Pancreas (tissue), 10 donors: ENCODE measurements at places on chromosomes 4 and X.

DNA sequence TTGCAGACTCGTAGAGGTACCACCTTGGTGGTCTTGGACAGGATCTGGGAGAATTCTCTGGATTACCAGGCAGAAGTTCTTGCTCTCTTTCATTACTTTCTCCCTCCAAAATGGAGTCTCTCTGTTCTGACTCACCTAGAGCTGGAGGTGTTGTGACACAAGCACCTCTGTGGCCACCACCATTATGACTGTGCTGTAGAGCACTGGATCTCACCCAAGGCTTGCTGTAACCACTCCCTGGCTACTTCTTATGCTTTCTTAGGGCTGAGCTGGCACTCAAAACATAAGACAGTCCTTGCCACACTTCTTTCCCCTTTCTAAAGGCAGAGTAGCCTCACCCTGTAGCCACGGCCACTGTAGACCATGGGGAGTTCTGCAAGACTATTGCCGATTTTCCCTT is 296.6 kb upstream of the DIPK2B start:
- H3K27ac ChIP-seq: no peak overlapping the region
- H3K27me3 ChIP-seq: no peaks in the 10 kb centered on the region
- no peaks in the 10 kb centered on the region for H3K4me1 ChIP-seq
- DNase-seq: no peak
- H3K4me3 ChIP-seq: no peak overlapping the region

DNA sequence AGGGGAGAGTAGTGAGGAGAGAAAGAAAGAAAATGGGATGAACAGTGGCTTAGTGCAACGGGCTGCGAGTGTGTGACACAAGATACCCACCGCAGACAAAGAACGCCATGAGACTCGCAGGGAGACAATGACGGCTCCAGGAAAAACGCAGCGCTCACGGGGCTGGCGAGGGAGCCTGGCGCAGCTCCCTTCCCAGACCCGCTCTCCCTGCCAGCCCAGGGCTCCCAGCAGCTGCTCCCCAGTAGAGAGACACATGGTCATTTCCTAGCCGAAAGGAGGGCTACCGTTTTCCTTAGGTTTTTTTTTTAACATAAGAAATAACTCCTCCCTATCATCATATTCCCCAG is 149.5 kb downstream of the MAML3 start:
- H3K27ac ChIP-seq: no peak overlapping the region
- no peaks in the 10 kb centered on the region for H3K27me3 ChIP-seq
- H3K4me3 ChIP-seq: peak overlapping the region; percentile 7
- H3K4me1 ChIP-seq: peaks cover 5% of the 10 kb centered on the region

GRCh38 chr4:87375719-87376291 is 15.2 kb downstream of the HSD17B11 start:
- H3K27ac ChIP-seq: no peak overlapping the region
- DNase-seq: no peak
- H3K36me3 ChIP-seq: no peaks in the 10 kb centered on the region

DNA sequence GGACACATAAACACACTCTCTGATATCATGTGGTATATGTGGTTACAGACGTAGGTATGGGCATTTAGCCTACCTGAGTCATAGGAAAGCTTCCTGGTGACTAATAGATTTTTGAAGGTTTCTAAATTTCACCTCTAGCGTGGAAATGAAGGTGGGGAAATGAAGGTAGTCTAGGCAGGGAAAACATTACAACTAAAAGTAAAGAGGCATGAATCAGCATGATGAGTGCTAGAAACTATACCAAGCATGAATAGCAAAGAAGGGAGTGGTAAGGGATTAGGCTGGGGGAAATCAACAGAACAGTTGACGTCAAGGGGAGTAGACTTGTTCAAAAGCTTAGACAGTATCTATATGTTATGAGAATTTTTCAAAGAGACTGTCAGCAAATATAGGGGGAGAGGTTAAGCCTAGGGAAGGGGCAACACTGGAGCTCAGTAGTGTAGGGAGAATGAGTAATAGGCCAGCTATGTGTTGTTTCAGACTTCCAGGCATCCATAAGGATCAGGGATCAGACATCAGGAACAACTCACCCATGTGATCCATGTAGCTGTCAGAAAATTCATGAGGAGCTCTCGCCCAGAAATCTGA is 279.3 kb upstream of the DIPK2B start:
- no peaks in the 10 kb centered on the region for H3K36me3 ChIP-seq
- H3K4me3 ChIP-seq: no peak overlapping the region
- H3K27me3 ChIP-seq: peaks cover 7% of the 10 kb centered on the region
- H3K27ac ChIP-seq: no peak overlapping the region

DNA sequence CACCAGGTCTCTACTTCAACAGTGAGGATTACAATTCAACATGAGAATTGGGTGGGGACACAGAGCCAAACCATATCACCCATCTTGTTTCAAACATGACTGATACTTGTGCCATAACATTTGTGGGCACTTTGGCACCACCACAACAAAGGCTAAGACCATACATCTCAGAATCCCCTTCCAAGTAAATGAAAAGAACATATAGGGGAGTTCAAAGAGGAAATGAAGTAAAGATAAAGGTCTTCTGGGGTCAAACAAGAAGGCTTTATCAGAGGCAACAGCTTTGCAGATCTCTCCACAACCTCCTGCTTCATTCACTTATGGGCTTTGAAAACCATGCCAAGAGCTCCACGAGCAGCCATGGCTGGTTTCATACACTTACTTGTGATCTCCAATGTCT is 122.7 kb downstream of the ANKRD50 start:
- no peaks in the 10 kb centered on the region for H3K27me3 ChIP-seq
- DNase-seq: no peak
- no peak overlapping the region for H3K4me3 ChIP-seq
- no peak overlapping the region for H3K27ac ChIP-seq

- no peak overlapping the region for H3K4me3 ChIP-seq
- DNase-seq: no peak
- H3K36me3 ChIP-seq: no peaks in the 10 kb centered on the region
- H3K27me3 ChIP-seq: no peaks in the 10 kb centered on the region
Observed at GRCh38 chr4:153258750-153259149, 54.5 kb downstream of the TRIM2 start.

DNA sequence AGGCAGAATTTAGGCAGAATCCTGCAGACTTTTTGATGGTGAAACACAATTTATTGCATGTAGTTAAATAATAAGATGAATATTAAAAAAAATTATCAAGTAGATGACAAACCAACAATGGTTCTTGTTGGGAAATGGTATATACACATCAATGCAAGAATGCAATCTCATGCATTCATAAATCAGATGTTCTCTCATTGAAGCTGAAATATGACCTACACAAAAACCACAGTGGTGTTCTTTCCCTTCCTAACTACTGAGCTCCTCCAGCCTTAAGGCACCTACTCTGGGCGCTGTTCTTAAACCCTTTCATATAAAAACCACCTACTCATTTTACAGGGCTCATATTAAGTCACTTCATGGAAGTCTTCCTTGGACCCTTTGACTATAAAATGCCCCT is 64.1 kb downstream of the ANTXR2 start:
- H3K27ac ChIP-seq: no peak overlapping the region
- no peaks in the 10 kb centered on the region for H3K27me3 ChIP-seq
- no peaks in the 10 kb centered on the region for H3K4me1 ChIP-seq
- no peak for DNase-seq
- H3K4me3 ChIP-seq: no peak overlapping the region

DNA sequence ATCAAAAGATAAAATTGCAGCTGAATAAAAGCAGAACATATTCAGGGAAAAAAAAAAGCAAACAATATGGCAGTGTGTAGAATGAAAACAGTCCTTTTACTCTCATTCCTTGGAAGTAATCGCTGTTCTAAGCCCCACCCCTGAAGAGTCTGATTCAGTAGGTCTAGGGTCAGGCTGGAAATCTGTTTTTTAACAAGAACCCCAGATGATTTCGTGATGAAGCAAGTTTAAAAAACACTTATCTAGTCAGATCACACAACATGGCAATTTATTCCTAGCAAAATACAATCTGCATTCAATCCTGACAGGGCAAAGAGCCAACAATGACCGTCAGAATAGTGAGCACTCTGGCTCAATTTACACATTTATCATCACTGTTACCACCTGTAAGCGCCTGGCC is 16.1 kb downstream of the FAM120C start:
- H3K27me3 ChIP-seq: no peaks in the 10 kb centered on the region
- no peak overlapping the region for H3K4me3 ChIP-seq
- H3K27ac ChIP-seq: no peak overlapping the region
- H3K36me3 ChIP-seq: no peaks in the 10 kb centered on the region

DNA sequence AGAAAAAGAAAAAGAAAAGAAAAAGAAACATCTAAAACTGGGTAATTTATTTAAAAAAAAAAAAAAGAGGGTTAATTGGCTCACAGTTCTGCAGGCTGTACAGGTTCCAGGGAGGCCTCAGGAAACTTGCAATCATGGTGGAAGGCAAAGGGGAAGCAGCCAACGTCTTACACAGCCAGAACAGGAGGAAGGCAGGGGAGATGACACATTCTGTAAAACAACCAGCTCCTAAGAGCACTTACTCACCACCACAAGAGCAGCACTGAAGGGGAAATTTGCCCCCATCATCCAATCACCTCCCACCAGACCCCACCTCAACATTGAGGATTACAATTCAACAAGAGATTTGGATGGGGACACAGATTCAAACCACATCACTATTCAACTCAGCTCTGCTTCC is 36.8 kb upstream of the TMEM184C start:
- H3K36me3 ChIP-seq: no peaks in the 10 kb centered on the region
- H3K27me3 ChIP-seq: no peaks in the 10 kb centered on the region
- no peak overlapping the region for H3K4me3 ChIP-seq
- no peak for DNase-seq
- H3K27ac ChIP-seq: no peak overlapping the region

DNA sequence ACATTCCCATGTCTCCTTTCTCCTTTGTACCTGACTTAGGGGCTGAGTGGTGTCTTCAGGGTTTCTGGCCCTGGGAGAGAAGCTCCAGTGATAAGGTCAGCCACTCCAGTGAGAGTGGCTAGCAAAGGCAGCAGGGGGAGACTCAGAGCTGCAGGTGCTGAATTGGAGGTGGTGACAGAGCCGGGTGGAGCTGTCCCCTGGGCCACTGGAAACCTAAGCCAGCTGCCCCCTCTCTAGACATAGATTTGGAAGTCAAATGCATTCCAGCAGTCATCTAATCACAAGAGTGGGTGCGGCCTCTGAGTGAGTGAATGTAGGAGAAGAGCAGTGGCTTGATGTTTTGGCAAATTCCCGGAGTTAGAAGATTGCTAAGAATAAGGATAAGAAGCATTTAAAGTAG is 28.5 kb downstream of the TRIM2 start:
- no peaks in the 10 kb centered on the region for H3K36me3 ChIP-seq
- no peaks in the 10 kb centered on the region for H3K27me3 ChIP-seq
- peak overlapping the region; percentile 9 for H3K27ac ChIP-seq
- no peak overlapping the region for H3K4me3 ChIP-seq
- DNase-seq: no peak

DNA sequence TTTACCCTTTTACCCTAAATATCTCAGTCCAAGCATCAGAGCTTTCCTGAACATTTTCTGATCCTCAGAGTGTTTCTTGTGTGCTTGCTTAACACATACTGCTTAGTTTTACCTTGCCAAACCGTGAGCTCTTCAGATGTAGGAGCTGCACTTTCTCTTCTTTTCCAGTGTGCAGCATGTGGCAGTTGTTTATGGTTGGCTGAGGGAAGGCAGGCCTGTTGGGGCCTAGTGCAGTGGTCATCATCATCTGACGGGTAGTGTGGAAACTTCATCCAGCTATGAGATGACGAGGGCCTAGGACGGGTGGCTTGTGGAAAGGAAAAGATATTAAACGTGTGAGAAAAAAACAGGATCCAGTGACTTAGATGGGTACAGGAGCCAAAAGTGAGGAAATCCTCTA is 21.5 kb downstream of the VBP1 start:
- no peak overlapping the region for H3K27ac ChIP-seq
- H3K4me3 ChIP-seq: no peak overlapping the region
- no peaks in the 10 kb centered on the region for H3K4me1 ChIP-seq
- no peaks in the 10 kb centered on the region for H3K36me3 ChIP-seq

GRCh38 chrX:136200466-136200865 is 50.7 kb downstream of the MAP7D3 start:
- no peaks in the 10 kb centered on the region for H3K27me3 ChIP-seq
- H3K36me3 ChIP-seq: no peaks in the 10 kb centered on the region

GRCh38 chr4:78940752-78941151 is 1.5 kb upstream of the PAQR3 start:
- no peaks in the 10 kb centered on the region for H3K27me3 ChIP-seq
- no peaks in the 10 kb centered on the region for H3K36me3 ChIP-seq
- no peak overlapping the region for H3K4me3 ChIP-seq
- H3K27ac ChIP-seq: no peak overlapping the region

- H3K4me3 ChIP-seq: no peak overlapping the region
- H3K27me3 ChIP-seq: no peaks in the 10 kb centered on the region
- H3K27ac ChIP-seq: no peak overlapping the region
- H3K4me1 ChIP-seq: no peaks in the 10 kb centered on the region
- no peaks in the 10 kb centered on the region for H3K36me3 ChIP-seq
- DNase-seq: no peak
Observed at GRCh38 chr4:41146196-41146595, 68.1 kb downstream of the APBB2 start.

- no peak overlapping the region for H3K4me3 ChIP-seq
- no peak for DNase-seq
- no peaks in the 10 kb centered on the region for H3K36me3 ChIP-seq
- peaks cover 5% of the 10 kb centered on the region for H3K27me3 ChIP-seq
- no peaks in the 10 kb centered on the region for H3K4me1 ChIP-seq
- H3K27ac ChIP-seq: no peak overlapping the region
Observed at GRCh38 chrX:96703816-96704215, 19.2 kb downstream of the DIAPH2 start.

DNA sequence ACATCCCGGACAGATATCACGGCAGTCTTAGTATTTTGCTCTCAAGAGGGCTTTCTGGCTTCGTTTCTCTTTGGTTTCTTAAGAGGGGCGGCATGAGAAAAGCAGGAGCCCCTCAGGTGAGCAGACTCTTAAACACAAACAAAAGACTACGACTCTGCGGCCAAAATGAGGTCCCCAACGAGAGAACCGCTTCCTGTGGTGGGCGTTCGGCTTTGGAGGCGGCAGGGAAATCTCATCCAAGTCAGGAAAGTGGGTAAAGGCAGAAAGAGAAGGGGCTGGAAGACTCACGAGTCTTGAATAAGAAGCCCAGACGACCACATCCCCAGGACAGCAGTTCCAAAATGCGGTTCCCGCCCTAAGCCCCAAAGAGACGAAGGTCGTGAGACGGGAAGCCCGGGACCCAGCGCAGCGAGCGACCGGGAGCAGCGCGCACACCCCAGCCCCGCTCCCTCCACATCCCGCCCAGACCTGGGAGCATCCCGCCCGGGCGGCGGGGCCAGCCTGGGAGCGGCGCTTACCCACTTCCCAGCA is 409 bp downstream of the UGDH start:
- peak overlapping the region; percentile 69 for H3K4me3 ChIP-seq
- no peaks in the 10 kb centered on the region for H3K36me3 ChIP-seq
- DNase-seq: no peak
- peaks cover 17% of the 10 kb centered on the region for H3K4me1 ChIP-seq
- H3K27me3 ChIP-seq: no peaks in the 10 kb centered on the region

GRCh38 chr4:48974979-48975640 is 11.0 kb upstream of the CWH43 start:
- no peak overlapping the region for H3K27ac ChIP-seq
- H3K36me3 ChIP-seq: no peaks in the 10 kb centered on the region
- no peak overlapping the region for H3K4me3 ChIP-seq

DNA sequence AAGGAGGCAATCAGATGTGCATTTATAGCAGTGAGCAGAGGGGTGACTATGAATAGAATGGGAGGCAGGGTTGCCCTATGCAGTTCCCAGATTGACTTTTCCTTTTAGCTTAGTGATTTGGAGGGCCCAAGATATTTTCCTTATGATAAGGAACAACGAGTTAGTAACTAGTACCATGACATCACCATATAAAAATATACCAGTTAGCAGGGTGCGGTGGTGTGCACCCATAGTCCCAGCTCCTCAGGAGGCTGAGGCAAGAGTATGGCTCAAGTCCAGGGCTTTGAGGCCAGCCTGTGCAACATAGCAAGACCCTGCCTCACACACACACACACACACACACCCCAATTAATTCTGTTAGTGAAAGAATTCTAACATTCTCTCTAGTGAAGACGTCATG is 53.0 kb downstream of the IL13RA2 start:
- no peaks in the 10 kb centered on the region for H3K36me3 ChIP-seq
- peaks cover 27% of the 10 kb centered on the region for H3K27me3 ChIP-seq
- DNase-seq: no peak
- H3K4me1 ChIP-seq: no peaks in the 10 kb centered on the region
